ENCODE measurements at places on chromosomes 16 and 17.
A peak's percentile ranks its signal among the peaks of the same experiment; 100 is the strongest.

DNA sequence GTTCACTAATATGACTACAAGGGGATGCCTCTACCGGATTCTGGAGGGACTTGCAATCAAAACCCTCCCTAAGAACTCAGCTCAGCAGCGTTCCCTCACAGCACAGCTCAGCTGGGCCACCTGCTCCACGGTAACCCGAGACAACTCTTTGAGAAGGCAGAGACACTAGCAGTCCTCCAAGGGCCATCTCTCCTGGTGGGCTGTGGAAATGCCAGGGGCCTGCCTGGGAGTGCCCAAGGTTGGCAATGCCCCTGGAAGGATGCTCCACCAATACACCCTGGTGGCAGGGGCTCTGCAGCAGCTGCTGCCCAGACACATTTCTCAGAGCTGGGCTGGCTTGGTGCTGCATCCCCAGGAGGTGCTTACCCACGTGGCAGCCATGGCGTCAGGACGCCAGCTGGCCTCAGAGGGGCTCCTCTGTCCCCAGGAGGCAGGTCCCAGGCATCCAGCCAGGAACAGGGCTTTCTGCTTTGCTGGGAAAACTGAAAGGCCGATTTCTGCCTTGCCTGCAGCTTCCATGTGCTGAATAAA, 16.5 kb downstream of the CDIP1 start:
- DNase-seq: no peak

DNA sequence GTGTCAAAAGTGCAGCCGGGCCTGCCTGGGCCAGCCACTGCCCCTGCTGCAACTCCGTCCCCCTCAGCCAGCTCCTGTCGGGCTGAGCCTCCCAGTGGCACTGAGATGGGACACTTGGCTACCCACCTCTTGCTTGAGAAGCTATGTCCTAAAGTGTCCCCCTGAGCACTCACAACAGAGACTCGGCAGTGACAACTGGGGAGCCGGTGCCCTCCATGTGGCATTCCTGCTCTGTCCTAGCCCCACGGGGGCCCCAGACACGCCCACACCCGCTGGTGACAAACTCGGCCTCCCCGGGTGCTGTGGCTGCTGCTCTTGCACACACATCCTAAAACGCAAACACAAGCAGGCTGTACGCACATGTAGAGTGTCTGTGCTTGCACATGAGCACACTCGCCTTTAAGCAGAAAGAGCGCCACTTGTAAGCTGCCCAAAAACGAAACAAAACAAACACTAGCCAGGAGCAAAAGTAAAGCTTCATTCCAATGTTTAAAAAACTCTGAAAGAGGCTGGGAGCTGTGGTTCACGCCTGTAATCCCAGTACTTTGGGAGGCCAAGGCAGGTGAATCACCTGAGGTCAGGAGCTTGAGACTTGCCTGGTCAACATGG, 253.9 kb downstream of the RBFOX3 start:
- DNase-seq: no peak

- DNase-seq: peak; percentile 73
Measured at GRCh38 chr17:64448665-64449512, at the start of gene MILR1. TSS of gene MILR1 (plus strand) at chr17:64449115. CDS start at chr17:64449169, 54 bp downstream.

DNA sequence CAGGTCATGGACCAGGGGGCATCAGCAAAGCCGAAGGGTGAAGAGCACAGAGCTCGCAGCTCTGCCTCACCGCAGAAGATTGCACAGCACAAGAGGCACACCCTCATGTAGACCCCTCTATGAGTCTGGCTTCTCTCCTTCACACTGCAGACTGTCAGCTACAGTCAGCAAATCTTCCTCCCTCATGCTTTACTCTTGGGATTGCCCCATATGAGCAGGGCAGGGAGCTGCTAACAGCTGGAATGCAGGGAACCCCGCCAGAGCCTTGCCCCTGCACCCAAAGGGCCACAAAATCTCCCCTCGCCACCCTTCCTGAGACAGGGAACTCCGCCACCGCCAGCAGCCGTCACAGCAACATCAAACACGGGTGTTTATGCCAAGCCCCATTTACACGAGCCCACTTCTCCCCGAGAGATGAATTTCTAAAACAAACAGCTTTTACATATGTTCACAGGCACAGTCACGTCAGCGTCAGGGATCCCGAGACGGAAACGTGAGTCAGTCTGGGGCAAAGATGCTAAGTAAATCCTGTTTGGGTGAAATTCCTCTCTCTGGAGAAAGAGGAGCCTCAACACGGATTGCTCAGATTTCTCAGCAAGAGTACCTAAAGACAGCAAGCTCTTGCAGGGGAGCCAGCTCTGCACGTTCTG, 121.9 kb downstream of the CDYL2 start:
- no peak for DNase-seq

- no peak for DNase-seq
Measured at GRCh38 chr17:11986942-11987329, 10.3 kb downstream of the ZNF18 start.

DNA sequence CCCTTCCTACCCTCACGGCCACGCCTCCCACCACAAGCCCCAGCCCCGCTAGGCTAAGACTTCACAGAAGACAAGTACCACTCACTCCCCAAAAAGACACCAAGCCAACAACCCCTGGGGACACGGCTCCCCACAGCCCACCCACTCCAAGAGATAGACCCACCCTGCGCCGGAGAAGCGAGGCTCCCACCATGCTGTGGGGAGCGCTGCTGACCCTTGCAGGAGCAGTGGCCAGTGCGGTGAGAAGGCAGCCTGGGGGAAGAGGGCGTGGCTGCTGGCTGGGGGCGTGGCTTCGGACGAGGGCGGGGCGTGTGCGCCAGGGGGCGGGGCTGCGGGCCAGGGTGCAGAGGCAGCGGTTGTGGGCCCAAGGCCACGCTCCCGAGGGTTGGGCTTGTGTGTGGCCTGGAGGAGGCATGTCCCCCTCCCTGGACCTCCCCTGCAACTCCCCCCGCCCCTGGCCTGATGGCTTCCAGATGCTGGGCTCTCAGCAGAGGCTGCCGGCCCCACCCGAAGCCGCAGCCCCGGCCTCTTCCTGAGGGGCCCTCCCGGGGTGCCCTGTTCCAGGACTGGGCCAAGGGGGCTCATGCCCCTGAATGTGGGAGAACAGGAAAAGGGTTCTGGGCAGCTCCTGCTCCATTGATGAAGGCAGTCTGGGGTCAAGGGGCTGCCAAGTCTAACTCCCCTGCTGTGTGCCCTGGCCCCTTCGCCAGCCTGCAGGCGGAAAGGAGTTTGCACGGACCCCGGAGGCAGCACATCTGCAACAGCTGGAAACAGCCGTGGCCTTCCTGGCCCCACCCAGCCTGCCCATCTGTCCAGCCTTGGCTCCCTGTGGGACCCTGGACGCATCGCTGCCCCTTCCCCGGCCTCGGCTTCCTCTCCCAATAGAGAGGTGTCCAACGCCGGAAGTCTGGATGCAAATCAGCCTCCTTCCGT, 9.1 kb downstream of the TFAP4 start:
- no peak for DNase-seq

DNA sequence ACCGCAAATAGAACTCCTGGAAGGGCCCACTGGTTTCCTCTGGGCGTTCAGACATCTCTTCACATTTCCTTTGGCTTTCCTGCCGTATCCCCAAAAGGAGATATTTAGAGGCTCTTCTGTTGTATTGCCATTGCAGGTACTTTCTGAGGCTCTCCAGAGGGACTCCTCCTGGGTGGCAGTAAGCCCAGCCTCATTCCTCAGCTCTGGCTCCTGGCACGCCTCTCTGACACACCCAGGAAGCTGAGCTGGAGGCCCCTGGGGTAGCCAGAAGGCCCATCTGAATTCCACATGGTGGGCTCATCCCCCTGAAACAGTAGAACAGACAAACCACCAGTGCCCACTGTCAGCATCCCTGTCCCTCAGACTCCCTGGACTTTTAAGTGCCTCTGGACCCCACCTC, 206.7 kb downstream of the PARN start:
- no peak for DNase-seq

- DNase-seq: no peak
Measured at GRCh38 chr17:7552621-7553051, 3.8 kb downstream of the TNFSF12 start.

DNA sequence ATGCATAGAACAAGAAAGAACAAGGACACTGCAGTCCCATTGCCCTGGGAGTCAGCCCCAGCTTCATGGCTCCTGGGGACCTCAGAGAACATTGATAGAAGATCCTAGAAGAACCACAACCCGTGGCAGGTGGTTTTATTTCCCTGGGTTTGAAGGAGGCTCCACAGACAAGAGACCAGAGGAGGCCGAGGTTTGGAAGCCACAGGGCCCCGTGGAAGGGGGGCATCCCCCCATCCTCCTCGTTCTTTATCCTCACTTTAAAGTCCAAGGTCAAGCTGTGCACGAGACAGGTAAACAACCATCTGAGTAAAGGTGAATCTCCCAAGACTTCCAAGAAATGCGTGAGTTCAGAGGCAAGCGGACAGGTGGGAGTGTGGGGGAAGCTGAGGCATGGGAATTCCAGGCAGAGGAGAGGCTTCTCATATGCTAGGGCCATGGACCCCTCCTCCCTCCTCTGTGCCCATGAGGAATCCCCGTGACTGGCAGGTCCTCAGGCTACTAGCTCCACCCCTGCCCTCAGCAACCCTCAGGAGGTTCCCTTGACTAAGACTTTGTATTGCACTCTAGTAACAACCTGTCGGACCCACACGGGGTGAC, 849 bp upstream of the SULT1A1 start:
- DNase-seq: no peak

DNA sequence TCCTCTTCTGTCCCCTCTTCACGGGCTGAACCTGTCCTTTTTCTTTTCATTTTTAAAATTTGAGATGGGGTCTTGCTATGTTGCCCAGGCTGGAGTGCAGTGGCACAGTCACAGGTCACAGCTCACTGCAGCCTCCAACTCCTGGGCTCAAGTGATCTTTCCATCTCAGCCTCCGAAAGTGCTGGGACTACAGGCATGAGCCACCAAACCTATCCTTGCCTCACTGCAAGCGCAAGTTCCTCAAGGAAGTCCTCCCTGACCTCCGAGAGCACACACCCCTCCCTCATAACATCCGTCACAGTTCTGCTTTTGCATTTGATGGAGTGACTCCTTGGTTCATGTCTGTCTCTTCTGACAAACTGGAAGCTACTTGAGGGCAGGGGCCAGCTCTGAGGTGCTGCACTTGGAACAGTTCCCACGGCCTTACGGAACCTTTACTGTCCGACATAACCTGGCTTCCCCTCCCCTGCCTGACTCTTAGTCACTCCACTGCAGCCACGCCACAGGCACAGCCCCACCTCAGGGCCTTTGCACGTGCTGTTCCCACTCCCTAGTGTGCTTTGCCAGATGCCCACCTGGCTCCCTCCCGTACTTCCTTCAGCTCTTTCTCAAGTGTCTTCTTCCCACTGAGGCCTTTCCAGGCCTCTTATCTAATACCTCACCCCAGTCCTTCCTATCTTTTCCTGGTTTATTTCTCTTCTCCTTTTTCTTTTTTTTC, 4.4 kb downstream of the TBX6 start:
- no peak for DNase-seq

- no peak for DNase-seq
Measured at GRCh38 chr16:24208710-24209109, 47.4 kb upstream of the CACNG3 start.

- DNase-seq: no peak
Measured at GRCh38 chr17:20302246-20302917, 165.0 kb downstream of the LGALS9B start.

GRCh38 chr16:11871193-11871592, 19.9 kb upstream of the RSL1D1 start:
- no peak for DNase-seq

Data from KG1 (cell line).